ENCODE measurements at places on chromosomes 11 and 22.
A peak's percentile ranks its signal among the peaks of the same experiment; 100 is the strongest.

GRCh38 chr11:69615545-69616278 is 25.2 kb upstream of the CCND1 start:
- no peak for DNase-seq

- no peak for DNase-seq
Measured at GRCh38 chr11:126115816-126116331, 53.2 kb upstream of the CDON start.

DNA sequence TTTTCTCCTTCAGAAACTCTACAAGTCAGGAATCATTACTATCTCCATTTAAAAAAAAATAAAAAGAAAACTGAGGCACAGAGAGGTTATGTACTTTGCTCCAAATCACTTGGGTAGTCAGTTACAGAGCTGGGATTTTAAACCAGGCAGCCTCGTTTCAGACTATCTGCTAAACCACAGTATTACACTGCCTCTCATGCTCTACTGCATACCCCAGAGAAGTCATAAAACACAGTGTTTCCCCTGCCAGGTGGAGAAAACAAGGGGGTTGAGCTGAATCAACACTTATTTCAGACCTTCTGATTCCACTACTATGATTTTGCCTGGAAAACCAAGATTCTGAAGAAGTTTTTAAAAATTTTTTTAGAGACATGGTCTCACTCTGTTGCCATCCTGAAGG is 132.9 kb upstream of the POU2AF2 start:
- no peak for DNase-seq

- DNase-seq = no peak
Measured at GRCh38 chr11:43138621-43139140, 173.1 kb upstream of the API5 start.

GRCh38 chr11:115128226-115128625 is 376.0 kb downstream of the CADM1 start:
- no peak for DNase-seq

GRCh38 chr11:102989379-102990047 is 34.0 kb upstream of the MMP13 start:
- no peak for DNase-seq

DNA sequence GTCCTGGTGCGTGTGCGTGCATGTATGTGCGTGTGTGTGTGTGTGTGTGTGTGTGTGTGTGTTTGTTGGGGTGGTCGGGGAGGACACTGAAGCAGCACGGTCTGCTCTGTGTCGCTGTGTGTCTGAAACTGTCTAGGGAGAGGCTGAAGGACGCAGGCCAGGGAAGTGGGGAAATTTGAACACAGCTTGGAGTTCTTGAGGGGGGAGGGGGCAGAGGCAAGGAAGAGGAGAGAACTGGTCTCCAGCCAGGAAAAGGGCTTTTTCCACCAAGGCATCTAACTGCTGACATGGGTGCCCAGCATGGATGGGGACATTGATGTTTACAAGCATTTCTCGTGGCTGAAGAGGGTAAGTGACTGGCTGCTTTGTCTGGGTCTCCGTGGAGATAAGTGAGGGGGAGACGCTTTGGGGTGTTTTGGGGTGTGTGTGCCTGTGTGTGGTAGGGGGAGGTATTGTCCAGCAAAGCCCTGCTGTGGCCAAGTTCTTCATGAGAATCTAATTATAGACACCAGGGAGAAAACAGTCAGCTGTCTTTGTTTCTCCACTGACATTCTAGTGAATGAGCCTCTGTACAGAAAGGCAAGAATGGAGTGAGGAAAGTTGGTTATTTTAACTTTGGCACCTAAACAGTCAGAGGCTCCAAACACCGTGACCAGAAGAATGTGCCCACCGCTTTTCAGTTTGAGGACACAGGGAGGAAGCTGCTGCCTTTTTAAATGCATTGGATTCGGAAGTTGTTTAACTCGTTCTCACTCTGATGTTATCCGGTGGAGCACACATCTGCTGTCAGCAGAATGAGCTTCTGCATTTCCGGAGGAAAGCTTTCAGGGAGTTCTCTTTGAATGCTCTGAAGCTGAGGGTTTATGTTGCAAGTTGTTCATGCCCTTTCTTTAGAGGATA is 63.7 kb downstream of the PPFIBP2 start:
- peak; percentile 69 for DNase-seq

GRCh38 chr22:35452351-35452781 is 52.4 kb downstream of the MCM5 start:
- DNase-seq = no peak

GRCh38 chr22:42584364-42584940 is 30.2 kb downstream of the POLDIP3 start:
- DNase-seq = no peak

DNA sequence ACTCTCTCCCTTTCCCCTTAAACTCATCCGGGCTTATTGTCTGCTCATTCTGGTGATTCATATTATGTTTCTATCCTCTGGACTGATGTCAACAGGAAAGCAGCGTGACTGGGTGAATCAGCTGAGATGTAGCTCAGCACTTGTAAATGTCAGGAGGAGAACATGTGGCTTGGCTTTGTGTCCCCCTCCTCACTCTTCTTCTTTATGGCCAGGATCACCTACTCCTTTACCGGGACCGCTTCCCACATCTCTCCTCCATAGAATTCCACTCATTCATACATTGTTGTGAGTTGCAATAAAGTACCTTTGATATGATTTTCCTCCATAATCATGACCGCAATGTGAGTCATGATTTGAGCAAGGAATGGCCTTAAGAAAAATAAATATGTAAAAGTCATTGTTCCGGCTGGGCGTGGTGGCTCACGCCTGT is 15.8 kb upstream of the SYN3 start:
- DNase-seq = no peak

DNA sequence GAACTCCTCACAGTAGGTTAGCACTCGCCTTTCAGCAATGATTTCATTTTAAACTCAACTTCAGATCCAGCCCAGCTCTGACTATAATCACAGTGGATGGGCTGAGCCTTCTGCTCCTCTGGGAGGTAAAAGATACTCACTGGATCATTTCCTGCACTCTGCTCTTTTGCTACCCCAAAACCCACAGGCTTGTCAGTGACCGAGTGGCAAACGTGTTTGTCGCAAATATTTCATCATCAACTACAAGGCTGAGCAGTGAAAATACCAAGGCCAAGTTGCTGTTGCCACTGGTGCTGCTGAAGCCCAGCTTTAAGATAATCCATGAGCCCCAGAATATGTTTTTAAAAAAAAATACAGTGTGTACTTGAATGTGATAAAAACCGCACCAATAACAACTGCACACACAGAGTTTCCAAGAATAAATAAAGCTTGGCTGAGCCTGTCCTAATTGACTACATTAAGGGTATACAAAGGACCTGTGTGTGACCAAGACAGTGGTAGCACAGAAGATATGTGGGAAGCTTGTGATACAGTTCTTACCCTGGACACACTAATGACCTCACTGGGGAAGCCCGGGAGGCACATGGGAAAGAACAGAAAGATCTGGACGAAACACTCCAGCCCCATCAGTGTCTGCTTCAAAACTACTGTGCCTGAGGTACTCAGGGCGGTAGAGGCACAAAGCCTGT is 41.3 kb downstream of the ABTB2 start:
- DNase-seq = no peak

All from C1 segment of cervical spinal cord (tissue), 14 donors.